GM19239 (cell line): ENCODE measurements at places on chromosomes 3 and 15.

DNA sequence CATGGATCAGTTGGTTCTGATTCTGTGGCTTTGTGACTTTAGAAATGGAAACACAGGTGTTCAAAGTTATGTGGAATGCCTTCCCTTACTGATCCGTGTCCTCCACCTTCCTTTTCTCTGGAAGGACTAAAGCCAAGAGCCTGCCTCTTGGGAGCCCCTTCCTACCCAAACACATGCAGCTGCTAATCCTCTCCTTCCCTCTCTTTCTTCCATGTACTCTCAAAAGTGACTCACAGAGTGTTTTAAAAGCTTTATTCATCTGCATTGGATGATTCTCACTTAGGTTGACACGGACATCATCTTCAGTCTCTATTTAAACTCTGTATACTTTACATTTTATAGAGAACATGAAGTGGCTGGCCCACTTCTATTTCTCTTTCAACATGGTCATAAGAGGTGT, 856.5 kb upstream of the ARPP21 start:
- DNase-seq: no peak

GRCh38 chr3:46214751-46215352, 6.7 kb upstream of the CCR1 start:
- peak; percentile 23 for DNase-seq

GRCh38 chr3:115341208-115341607, 194.1 kb upstream of the ZBTB20 start:
- no peak for DNase-seq

- no peak for DNase-seq
These were observed 96.3 kb downstream of the PTPRG start for GRCh38 chr3:61657689-61658088.

GRCh38 chr3:123085932-123086627, 19.3 kb downstream of the PDIA5 start:
- DNase-seq: no peak

- no peak for DNase-seq
These were observed 7.8 kb upstream of the AEN start for GRCh38 chr15:88613074-88613944.
